H9 (cell line): ENCODE measurements at places on chromosomes 3 and 15. TPM values are rescaled to one million over a fixed set of nuclear protein-coding genes. Genes with fewer than 3 reads are reported as not detected.
A peak's percentile ranks its signal among the peaks of the same experiment; 100 is the strongest.

GRCh38 chr3:76403556-76403955, 618.2 kb upstream of the ZNF717 start:
- no peak for DNase-seq

DNA sequence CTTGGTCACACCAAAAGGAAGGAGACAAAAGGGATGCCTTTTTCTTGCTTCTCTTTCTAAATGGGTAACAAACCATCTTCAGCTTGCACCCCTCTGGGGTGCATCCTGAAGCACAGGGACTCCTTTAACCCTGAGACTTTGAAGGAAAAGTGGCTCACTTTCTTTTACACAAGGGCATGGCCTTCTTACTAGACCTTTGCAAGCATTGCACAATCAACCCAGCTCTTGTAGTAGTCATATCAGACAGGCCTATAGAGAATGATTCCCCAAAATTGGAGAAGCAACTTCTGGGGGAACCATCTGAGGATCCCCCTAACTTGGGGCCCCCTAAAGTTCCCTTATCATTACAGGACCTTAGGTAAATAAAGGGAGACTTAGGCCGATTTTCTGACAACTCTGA, 56.1 kb upstream of the GK5 start:
- DNase-seq, result no peak

GRCh38 chr3:12970684-12971083, 102.5 kb downstream of the IQSEC1 start:
- no peak for DNase-seq

DNA sequence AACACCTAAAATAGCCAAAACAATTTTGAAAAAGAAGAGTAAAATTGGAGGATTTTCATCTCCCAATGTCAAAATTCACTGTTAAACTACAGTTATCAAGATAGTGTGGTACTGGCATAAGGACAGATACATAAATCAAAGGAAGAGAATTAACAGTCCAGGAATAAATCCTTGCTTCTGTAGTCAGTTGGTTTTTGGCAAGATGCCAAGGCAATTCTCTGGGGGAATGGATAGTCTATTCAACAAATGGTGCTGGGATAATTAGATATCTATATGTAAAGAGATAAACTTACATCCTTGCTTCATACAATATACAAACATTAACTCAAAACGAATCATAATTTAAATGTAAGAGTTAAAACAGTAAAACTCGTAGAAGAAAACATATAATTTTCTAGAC, 57.9 kb upstream of the SELENOK start:
- no peak for DNase-seq

GRCh38 chr3:138429665-138430064, 4.8 kb upstream of the ESYT3 start:
- no peak for DNase-seq

GRCh38 chr3:71917545-71917944, 132.6 kb upstream of the PROK2 start:
- DNase-seq, result no peak

GRCh38 chr3:170709046-170709445, 123.2 kb upstream of the SLC7A14 start:
- no peak for DNase-seq

DNA sequence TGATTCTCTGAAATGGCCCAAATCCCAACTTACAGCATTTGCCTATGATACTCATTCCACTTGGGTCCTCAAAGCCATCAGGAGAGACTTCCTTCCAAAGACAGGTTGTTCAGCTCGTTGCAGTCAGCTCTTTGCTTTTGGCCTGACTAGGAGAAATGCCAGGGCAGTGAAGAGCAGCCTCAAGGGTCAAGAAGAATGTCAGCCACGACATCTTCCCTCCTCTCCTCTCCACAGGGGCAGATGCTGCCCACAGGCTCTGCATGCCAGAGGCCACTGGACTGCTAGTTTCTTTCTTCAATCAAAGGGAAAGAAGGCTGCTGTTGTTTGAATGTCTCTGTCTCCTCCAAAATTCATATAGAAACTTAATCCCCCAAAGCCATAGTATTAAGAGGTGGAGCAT, 201.7 kb upstream of the PFN2 start:
- DNase-seq, result no peak

- no peak for DNase-seq
Measured at GRCh38 chr15:58286523-58286922, 145.3 kb upstream of the LIPC start.

DNA sequence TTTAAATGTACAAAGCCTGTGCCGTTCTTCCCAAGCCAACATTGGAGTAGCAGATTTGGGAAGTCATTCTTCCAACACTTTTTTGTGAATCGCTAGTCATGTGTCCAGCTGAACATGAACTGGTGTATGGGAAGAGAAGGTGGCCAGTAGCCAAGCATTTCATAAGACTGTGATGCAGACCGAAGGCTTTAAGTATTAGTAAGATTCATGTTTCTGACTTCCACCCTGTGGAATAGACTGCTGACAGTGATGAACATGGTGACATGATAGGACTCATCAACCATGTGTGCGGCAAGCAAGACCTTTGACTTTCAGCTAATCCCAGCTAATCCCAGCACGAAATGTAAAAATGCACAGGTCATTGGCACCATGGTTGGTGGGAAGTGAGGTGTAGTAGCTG, 48.3 kb upstream of the THSD4 start:
- DNase-seq, result no peak

GRCh38 chr3:186717039-186717457, at the start of gene KNG1:
KNG1 (plus strand) TSS chr3:186717359; CDS start chr3:186717543, 184 bp downstream.
- DNase-seq, result no peak

GRCh38 chr15:43292375-43293078, 25.8 kb upstream of the TGM5 start:
- no peak for DNase-seq

DNA sequence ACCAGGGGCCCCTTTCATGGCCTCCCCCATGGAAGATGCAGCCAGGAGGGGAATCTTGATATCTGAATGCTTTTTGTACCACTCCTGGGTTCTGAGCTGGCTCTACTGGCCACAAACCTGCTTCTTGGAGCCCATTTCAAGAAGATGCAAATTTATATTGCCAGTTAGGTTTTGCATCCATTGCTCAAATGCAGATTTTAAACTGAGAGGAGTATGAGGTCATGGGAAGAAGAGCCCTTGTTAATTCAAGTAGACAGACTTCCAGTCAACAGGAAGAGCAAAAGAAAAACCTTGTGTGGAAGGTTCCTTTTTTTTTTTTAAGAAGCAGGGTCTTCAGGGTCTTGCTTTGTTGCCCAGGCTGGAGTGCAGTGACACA, 133.5 kb downstream of the PDZRN3 start:
- DNase-seq, result no peak

- DNase-seq, result peak; percentile 42
Measured at GRCh38 chr3:149377408-149378364, at the start of gene TM4SF1. TM4SF1 (minus strand) TSS chr3:149377649; CDS start chr3:149377547, 102 bp downstream.

GRCh38 chr15:27336676-27337075, 365.7 kb downstream of the GABRG3 start:
- DNase-seq, result no peak

- DNase-seq, result no peak
Measured at GRCh38 chr15:58136731-58137130, 1.4 kb upstream of the AQP9 start.

DNA sequence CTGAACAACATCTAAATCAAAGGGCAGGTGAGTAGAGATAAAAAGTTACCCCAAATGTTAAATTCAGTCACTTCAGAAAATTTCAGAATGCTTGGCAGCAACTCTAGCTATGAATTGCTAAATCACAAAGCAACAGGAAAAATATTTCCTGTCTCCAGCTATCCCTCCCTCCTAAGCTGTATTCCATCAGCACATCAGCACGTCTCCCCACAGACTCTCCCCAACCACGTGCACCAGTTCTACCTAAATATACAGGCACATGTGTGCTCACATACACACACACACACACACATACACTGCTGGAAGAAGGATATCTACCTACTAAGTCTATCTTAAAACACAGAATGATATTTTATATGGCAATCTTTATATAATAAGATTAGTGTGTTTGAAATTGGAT, 177.1 kb upstream of the ARHGEF26 start:
- no peak for DNase-seq

GRCh38 chr3:16788440-16789056, 96.2 kb upstream of the PLCL2 start:
- DNase-seq, result no peak

- no peak for DNase-seq
Measured at GRCh38 chr3:181174022-181174421, 184.5 kb upstream of the DNAJC19 start.

The OXTR gene
- 1.5 and 1.7 TPM in 2 replicates for total RNA-seq

The TIPIN gene
- 26.9 and 28.3 TPM in 2 replicates for total RNA-seq

The MUC20 gene
- total RNA-seq, result 0.33 TPM in 1 of 2 replicates, not detected in the other

The PDCD10 gene
- 56.9 and 64.3 TPM in 2 replicates for total RNA-seq

The RBMS3 gene
- 7.3 and 8.1 TPM in 2 replicates for total RNA-seq

The SHF gene
- total RNA-seq, result 21.7 and 22.3 TPM in 2 replicates

The GP5 gene
- not detected in 2 replicates for total RNA-seq

The UBA7 gene
- total RNA-seq, result 0.85 and 1.0 TPM in 2 replicates
